Non-pigmented ciliary epithelial cell (primary cell): ENCODE measurements at places on chromosomes 3 and 15.

DNA sequence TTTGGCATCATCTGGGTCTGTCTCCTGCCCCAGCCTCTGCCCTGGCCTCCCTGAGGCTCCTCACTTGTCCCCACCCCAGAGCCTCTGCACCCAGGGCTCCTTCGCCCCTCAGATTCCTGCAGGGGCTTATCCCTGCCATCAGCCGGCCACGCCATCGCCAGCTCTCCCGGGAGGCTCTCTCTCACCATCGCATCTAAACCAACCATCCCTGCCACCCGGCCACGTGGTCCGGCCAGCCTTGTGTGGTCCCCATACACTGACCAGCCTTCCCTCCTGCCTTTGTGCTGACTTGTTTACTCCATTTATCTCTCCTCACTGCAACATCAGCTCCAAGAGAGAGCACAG is 134.3 kb upstream of the IQSEC1 start:
- no peak for DNase-seq

GRCh38 chr15:50390554-50391264 is 33.5 kb upstream of the USP8 start:
- DNase-seq = no peak

DNA sequence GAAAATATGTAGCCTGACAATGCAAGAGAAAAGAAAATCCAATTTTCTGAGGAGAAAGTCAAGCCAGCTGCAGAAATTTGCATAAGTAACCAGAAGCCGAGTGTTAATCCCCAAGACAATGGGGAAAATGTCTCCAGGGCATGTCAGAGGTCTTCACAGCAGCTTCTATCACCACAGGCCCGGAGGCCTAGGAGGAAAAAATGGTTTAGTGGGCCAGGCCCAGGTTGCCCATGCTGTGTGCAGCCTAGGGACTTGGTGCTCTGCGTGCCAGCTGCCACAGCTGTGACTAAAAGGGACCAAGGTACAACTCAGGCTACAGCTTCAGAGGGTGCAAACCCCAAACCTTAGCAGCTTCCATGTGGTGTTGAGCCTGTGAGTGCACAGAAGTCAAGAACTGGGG is 201.2 kb upstream of the SOX2 start:
- DNase-seq = no peak

GRCh38 chr15:39312984-39313383 is 267.9 kb upstream of the THBS1 start:
- no peak for DNase-seq

DNA sequence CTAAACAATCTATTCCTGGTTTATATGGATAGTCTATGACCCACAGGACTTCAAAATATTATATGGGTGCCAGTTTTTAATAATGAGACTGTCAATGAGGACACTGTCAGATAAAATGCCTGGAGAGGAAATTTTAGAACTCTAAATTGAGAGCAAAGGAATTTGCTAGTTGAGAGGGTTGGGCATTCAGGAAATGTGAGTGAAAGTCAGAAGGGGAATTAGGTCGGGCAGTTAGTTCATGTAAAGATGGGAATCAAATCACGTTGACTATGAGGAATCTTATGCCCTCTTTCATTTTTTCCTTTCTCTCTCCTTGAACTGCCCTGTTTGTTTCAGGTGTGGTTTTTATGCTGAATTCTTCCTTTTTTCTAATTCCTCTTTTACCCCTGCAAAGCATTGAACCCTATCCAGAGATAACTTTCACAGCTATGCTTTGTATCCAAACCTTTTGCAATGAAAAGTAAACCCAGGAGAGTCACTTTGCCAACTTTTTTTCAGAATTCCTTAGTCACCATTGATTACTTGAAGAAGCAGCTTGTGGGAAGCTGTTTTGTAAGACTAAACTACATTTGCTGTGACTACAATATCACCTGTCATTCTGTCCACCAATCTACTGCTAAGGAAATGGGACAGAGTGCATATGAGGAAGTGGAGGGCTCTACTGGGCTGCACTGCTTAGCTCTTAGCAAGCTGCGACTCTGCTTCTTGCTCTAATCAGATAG is 27.8 kb downstream of the CHP1 start:
- no peak for DNase-seq

GRCh38 chr3:71406972-71407810 is 176.3 kb downstream of the FOXP1 start:
- DNase-seq = no peak

DNA sequence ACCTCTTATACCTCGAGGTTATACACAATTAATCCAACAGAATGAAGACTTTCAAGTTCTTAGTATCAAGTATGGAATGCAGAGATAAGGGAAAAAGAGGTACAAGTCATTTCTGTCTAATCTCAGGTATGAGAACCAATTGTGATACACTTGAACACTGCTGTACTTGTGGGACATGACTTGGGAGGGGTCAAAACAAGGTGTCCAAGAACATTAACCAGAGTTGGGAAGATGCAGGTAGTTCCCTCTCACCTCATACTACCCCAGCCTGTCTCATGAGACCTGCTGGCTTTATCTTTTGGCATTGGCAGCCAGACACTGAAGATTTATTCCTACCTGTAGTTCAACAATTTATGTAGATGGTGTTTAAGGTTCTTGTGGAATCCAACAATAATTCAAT is 209.7 kb downstream of the NR1D2 start:
- no peak for DNase-seq

DNA sequence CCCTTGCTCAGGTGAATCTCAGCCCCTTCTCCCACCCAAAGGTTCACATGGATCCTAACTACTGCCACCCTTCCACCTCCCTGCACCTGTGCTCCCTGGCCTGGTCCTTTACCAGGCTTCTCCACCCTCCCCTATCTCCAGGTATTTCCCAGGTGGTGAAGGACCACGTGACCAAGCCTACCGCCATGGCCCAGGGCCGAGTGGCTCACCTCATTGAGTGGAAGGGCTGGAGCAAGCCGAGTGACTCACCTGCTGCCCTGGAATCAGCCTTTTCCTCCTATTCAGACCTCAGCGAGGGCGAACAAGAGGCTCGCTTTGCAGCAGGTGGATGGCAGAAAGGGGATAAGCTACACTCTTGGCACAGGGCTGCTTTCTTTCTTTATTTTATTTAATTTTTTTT is 4.5 kb downstream of the FAM131A start:
- DNase-seq = no peak

GRCh38 chr3:29653680-29654079 is 372.8 kb downstream of the RBMS3 start:
- no peak for DNase-seq

GRCh38 chr3:183106635-183107034 is 7.3 kb upstream of the MCCC1 start:
- DNase-seq = no peak

DNA sequence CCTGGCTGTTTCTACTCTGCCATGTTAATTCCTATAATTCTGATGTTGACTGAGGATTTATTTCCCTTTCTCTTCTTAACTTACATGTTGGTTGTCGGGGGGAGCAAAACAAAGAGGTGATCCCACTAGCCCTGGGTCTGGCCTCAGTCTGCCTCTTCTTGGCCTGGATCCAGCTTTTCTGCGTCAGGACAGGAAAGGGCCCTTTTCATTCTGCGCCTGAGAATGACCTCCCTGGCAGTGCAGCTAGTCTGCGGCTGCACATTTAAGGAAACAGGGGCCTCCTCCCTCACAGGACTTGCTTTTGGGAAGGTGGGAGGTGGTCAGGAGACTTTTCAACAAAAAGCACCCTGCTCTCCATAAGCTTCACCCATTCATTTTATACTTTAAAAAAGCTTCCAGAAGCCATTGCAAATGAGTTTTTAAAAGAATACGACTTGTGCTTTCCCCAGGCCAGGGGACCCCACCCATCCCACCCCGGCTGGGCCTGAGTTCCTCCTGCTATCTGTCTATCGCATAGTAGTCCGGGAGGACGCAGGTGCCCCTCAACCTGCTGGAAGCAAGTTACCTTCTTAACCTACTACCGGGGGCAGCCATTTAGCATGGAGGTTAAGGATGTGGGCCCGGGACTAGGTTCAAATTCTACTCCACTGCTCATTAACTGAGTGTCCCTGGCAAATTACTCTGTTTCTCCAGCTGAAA is 21.3 kb upstream of the EHD4 start:
- DNase-seq = no peak

- DNase-seq = no peak
These were observed 204.3 kb downstream of the SUCLG2 start for GRCh38 chr3:67450153-67450552.

- no peak for DNase-seq
These were observed 98.9 kb downstream of the LRRK1 start for GRCh38 chr15:101018016-101018415.

GRCh38 chr3:25246913-25247312 is 181.2 kb upstream of the RARB start:
- DNase-seq = no peak

DNA sequence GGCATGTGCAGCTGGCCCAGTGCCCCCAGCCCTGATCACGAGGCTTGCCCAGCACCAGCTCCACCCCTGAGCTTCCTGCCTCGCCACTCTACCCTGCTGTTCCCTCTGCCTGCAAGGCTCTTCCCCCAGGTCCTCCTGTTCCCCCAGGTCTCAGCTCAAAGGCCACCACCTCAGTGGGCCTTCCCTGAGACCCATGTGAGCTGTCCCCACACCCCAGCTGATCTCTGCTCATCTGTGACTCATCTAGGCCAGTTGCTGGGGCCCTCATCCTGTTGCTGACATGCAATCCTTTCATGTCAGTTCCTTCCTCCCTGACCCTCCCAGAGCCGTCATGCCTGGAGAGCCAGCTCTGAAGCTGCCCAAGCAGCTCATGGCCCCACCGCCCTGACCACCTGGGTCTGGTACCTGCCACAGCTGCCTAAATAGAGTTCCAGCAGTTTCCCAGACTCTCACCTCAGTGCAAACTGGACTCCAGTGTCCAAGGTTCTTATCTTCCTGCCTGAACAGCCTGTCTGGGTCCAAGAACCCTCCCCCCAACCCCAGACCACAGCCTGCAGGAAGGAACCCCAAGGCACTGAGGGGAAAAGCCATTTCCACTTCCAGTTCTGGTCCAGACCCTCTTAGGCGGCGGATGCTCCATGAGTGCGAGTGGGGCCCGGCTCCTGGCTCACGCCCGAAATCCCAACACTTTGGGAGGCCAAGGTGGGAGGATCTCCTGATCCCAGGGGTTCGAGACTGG is 116.6 kb upstream of the IQSEC1 start:
- no peak for DNase-seq

DNA sequence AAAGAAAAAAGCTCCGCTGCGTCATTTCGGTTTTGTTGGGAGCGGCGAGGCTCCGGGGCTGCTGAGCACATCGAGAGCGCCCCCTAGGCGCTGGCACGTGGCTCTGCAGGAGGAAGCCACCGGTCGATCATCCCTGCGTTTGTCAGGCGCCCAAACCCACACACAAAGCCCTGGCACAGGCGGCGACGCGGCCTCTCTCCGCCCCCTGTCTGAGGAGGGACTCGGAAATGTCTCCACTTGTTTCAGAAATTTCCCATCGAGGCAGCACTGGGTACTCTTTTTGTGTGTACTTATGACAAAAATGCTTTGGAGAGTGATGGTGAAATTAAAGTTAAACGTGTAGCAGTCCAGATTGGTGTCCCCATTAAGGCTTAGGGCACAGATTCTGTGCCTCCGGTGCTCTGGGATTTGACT is 407.3 kb upstream of the ONECUT1 start:
- no peak for DNase-seq

DNA sequence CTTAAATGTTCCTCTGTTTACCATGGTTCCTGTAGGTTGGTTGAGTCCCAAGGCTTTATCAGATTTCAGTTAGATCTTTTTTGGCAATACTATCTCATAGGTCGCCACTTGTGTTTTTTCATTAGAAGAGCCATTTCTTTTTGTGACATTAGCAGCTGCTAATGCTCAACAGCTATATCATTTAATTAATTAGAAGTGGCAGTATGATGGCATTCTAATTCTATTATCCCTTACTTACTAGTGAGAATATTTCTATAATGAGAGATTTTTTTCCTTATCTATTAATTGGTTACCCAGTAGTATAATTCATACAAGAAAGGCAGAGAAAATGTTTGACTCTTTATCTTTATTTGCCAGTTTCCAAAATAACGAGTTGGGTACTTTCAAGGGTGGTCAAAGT is 25.2 kb downstream of the FRMD4B start:
- DNase-seq = no peak
